RWPE1 (cell line): ENCODE measurements at places on chromosomes 6 and 20.

GRCh38 chr20:9172851-9173250 lies 104.0 kb downstream of the PLCB4 start:
- no peak for DNase-seq

- peak; percentile 98 for DNase-seq
These were observed 24.9 kb upstream of the IER3 start for GRCh38 chr6:30769088-30769852.

DNA sequence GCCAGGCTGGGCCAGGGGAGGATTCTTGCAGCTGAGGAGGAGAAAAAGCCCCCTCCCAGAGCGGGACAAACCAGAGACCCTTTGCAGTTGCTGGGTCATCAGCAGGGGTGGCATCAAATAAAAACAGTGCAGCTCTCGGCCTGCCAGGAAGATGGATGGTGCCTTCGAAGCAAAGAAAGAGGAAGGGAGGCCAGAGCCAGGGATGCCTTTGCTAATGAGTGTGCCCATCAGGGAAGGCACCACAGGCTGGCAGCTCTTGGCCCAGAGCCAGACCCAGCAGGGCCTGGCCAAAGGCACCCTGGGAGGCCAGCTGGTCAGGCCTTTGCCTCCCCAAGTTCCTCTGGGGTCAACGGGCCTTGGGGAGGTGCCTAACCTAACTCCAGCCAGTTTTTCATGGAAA lies 26.3 kb upstream of the ZNF318 start:
- DNase-seq, result no peak

GRCh38 chr20:19256085-19256484 lies 43.6 kb downstream of the SLC24A3 start:
- no peak for DNase-seq

DNA sequence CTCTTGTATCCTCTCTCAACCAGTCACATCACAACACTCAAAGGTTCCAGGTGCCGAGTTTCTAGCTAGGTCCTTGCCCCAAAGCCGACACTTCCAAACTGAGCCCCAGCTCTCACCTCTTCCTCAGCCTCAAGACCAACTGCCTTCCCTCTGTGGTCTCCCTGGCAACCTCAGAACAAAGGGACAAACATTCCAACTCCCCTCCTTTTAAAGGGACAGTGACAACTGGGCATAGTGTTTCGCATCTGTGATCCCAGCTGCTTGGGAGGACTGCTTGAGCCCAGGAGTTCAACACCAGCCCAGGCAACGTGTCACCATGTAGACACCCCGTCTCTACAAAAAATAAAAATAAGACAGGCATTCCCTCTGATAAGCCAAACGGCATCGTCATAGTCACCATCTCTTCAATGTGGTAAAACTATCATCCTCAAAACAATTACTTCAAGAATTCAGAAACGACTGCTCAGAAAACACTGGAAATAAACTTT lies 11.3 kb downstream of the DIDO1 start:
- DNase-seq, result no peak

DNA sequence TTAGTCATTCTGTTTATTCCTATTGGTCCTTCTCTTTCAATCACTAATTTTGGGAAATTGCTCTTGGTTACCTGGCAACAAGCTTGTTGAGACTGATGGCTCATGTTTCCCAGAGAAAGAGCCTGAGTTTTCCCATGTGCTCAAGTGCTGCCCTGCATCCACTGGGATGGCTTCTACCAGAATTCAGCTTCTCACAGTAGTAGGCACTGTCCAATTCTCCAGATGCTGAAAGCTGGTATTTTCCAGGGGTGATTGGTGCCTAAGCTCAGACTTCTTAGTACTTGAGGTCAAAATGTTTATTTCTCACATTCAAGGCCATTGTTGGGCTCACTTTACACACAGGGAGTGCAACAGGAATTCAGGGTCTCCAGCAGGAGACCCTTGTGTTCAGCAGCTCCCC lies 29.1 kb upstream of the SLC2A12 start:
- no peak for DNase-seq

- no peak for DNase-seq
These were observed 6.4 kb upstream of the TBXT start for GRCh38 chr6:166174031-166174430.

DNA sequence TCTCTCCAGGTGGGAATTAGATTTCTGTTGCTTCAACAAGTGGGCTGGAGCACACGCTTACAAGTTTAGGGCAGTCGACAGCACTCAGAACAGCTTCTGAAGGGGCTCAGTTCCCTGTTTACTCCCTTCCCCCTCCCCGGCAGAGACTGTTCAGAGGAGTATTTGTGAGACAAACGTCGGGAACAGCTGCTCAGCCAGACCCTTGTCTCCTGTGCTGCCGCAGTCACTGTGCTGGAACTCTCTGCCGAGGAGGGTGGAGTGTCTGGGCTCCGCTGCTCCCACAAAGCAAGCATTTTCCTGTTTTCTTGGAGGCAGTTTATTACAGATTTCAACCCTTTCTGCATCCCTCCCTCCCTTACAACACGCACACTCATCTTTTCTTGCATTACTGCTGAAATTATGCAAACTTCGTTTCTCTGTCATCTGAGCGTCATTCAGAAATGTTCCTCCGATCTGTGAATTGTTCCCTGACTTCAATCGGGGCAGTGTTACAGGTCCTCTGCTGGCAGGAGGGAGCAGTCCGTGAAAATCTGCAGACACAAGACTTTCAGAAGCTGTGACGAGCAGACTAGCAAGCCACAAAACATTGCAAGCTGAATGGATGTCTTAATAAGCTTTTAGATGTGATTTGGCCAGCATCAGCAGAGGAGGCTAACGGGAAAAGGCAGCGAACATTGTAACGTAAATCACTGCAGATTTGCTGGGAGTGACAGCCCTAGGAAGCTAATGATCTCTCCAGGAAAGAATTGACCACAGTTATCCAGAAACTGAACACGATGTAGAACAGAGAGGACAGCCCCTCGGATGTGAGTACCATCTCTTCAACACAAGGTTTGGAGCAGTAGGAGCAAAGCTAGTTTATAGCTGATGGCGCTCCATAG lies 76.2 kb downstream of the LYRM2 start:
- DNase-seq, result no peak

- peak; percentile 26 for DNase-seq
These were observed 187.5 kb upstream of the ECI2 start for GRCh38 chr6:4322846-4323309.

- no peak for DNase-seq
These were observed 29.0 kb downstream of the RNASET2 start for GRCh38 chr6:166927240-166927934.

DNA sequence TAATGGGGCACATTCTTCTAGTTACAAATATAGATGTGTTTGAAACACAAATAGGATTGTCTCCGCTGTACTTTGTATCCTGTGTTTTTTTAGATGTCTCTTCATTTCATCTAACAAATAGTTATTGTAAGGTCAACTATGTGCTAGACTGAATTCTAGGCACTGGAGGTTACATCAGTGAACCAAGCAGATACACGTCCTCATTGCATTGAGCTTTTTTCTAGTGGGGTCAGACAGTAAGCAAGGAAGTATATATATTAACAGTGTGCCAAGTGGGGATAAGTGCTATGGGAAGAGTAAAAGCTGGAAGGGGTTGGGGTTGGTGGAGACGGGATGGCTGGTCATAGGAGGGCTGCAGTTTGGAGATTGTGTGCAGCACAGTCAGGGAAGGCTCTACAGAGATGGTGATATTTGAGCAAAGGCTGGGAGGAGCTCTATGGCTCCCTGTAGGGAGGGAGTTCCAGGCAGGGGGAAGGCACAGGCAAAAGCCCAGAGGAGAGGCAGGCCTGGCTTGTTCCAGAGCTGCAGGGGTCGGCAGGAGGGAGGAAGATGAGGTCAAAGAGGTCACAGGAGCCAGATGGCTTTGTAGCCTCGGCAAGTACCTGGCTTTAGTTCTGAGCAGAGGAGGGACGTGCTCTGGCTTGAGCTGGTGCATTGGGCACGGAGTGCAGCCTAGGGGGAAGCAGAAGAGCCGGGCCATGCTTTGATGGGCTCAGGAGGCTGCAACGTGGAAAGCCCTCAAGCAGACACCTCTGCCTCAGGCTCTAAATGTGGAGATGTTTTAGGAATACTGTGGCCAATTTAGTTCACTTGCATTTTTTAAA lies 152.3 kb downstream of the ZDHHC14 start:
- no peak for DNase-seq

DNA sequence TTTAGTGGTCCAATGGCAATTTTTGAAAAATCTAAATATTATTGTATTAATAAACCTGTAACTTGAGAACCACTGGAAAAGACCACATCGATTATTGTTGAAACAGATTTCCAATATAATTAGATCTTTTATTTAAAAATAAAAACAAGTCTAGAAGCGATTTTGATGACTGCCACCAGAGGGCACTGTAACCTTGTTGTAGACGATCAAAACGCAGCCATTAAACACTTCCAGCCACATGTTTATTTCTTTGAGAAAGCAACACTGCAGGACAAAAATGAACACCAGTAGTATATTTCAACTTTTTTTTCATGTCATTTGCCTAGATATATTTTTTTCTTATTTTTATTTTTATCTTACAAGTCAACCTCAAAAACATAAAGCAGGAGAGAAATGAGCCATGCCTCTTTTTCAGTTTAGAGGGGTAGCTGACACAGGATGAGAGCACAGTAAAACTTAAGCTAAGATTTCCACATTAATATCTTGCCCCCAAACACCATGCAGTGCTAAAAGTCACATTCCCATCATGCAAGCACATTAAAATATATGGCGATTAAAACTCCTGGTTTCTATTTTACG lies 115.4 kb downstream of the OPRM1 start:
- DNase-seq, result peak; percentile 5

DNA sequence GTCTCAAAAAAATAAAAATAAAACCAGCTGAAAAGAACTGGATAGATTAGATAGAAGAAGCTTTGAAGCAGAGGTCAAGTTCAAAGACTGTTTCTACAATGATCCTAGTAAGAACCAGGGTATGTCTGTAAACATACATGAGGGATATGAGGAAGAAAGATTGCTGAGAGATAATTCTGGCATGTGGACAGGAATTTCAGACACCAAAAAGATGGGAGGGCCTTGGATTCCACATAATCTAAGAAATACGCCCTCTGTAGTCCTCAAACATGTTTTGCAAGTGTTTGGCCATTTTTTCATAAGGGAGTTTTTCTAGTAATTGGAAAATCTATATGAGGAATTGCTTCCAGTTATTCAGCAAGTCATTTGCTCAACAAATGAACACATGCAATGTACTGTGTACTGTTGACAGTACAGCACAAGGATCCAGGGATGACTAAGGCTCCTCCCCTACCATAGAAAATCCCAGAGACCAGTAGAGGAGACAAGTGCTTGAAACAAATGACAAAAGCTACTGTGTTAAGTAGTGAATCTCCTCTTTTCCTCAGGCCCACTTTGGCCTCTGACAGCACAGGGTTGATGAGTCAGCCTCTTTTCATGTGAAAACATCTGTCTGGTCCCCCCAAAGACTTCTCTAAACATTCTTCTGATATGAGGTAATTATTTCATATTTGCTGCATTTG lies 795.9 kb downstream of the MAFB start:
- no peak for DNase-seq

DNA sequence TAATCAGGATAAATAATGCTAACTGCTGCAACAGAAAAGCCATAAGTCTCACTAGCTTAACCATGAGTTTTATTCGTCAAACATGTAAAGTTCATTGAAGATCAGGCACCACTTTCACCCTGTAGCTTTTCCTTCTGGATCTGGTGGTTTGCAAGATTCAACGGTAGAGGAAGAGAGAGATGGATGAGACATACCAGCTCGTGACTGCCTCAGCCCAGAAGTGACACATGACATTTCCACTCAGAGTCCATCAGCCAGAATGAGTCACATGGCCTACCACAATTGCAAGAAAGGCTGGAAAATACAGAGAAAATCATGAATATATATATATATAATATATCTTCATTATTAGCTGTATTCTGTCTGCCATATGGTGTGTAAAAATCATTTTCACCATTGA lies 29.0 kb downstream of the SPTLC3 start:
- no peak for DNase-seq

GRCh38 chr6:126945150-126945685 lies 173.3 kb upstream of the RSPO3 start:
- DNase-seq, result no peak

- DNase-seq, result no peak
These were observed at the start of gene SYNE1 for GRCh38 chr6:152637296-152638047. SYNE1 (minus strand) TSS chr6:152637362; CDS start chr6:152628331, 9,031 bp downstream.

GRCh38 chr6:105072798-105073199 lies 107.0 kb downstream of the POPDC3 start:
- peak; percentile 30 for DNase-seq

DNA sequence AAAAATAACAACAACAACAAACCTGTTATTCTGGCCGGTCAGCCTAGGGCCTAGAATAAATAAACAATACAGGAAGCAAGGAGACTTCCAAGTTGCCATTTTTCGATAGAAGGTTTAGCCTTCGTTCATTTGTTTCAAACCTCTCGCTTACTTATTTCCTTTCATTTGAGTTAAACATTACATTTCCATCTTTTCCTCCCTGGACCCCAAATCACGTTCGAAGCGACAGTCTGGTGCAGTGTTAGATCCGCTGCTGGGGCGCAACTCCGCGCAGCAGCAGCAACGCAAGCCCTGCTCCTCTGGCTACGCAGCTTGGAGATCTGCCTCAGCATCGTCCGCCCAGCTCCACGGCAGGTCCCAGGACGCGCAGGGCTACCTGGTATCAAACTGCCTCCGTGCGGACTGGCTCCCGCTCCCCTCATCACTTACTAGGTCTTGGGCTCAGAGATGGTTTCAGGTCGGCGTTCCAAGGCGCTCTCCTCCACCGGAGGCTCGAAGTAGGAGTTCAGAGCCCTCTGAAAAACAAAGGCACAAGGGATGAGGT lies 530 bp downstream of the TDP2 start:
- DNase-seq, result peak; percentile 51

DNA sequence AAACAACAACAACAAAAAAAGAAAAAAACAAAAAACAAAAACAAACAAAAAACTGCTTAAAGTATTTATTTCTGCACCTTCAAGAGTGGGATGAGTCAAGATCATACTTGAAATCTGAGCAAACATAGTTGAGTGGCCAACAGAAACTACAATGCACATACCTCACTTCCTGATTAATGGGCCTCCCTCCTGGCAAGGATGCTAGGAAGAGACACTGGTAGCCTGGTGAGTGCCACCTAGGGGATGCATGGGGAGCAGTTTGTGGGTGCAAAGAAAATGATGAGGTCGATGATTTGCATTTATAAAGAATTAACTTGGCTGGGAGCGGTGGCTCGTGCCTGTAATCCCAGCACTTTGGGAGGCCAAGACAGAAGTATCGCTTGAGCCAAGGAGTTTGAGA lies 808.1 kb downstream of the MAFB start:
- peak; percentile 54 for DNase-seq

- DNase-seq, result no peak
These were observed 18.1 kb downstream of the ADGRB3 start for GRCh38 chr6:68653074-68653705.

- peak; percentile 16 for DNase-seq
These were observed 1.9 kb upstream of the FUCA2 start for GRCh38 chr6:143513410-143513809.

- no peak for DNase-seq
These were observed 392.4 kb downstream of the TAF4 start for GRCh38 chr20:61673152-61673847.

DNA sequence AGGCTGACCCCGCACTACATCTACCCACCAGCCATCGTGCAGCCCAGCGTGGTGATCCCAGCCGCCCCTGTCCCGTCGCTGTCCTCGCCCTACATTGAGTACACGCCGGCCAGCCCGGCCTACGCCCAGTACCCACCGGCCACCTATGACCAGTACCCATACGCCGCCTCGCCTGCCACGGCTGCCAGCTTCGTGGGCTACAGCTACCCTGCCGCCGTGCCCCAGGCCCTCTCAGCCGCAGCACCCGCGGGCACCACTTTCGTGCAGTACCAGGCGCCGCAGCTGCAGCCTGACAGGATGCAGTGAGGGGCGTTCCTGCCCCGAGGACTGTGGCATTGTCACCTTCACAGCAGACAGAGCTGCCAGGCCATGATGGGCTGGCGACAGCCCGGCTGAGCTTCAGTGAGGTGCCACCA lies 16.4 kb downstream of the RBM38 start:
- no peak for DNase-seq
